ENCODE measurements at places on chromosomes 7 and 10.

- DNase-seq = no peak
Observed at GRCh38 chr7:92451645-92452044, 4.4 kb downstream of the GATAD1 start.

- DNase-seq = no peak
Observed at GRCh38 chr7:26093023-26093422, 59.0 kb upstream of the NFE2L3 start.

DNA sequence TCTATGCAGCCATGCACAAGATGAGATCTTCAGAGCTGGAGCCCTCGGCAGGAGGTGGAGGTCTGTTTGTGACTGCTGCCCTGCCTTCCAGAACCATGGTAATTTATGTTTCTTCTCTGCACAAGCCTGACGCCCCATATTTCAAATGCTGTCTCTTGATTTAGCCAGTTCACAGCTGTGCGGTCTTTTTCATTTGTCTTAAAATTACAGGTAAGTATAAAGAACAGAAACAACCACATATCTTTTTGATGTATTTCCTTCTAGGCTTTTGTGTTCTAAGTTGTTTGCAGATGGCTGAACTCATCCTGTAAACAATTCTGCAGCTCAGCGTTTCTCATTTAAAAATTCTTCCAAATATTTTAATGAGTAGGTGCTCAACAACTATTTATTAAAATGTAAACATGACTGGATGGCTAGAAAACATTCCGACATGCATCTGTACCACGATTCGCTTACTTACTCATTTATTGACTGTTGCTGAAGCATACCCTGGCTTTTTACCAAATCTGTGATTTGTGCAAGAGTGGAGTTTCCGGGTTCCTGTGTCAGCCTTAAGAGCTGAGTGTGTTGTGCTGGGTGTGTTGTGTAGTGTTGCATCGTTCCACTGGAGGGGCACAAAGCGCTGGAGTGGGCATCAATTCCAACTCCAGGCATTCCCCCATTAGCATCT, 58.9 kb downstream of the PIP4K2A start:
- peak; percentile 95 for DNase-seq

DNA sequence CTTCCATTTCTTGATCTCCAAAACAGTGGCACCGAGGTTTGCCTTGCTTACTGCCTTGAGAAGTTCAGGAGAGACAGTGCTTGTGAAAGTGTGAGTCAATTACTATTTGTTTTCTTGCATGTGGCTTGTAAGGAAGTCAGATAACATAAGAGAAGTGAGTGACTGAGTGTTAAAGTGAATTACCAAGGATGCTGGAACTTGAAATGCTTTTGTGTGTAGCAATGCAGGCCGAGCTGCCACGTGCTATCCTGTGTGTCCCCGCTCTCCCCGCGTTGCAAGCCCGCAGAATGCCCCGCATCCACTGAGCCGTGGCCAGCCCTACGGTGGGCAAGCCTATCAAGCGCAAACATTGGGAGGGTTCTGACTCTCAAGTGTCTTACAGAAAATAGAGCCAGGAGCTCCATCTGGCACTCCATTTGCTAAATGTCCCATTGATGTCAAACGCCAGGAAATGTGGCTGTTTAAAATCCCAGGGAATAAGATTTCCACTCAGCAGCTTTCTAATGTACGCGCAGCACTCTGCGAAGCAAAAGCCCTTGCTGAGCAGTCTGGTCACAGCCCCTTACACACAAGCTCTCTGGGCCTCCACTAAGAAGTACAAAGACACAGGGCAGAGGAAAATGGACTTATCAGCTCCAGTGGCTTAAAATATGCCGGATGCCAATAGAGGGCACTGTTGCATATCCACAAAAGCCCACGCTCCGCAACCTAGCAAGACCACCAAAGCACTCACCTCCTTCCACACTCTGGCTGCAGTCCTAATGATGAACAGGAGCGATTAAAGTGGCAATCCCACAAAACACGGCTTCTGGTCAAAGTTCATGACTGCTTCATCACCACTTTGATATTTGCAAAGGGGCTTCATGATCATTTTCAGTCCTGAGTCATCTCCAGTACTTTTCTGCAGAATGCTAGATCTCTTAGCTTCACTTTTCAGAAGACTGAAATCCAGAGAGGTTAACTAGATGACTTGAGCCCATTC, 158.0 kb upstream of the ITGB1 start:
- DNase-seq = peak; percentile 2

- no peak for DNase-seq
Observed at GRCh38 chr10:4595719-4596319, 230.2 kb upstream of the AKR1E2 start.

DNA sequence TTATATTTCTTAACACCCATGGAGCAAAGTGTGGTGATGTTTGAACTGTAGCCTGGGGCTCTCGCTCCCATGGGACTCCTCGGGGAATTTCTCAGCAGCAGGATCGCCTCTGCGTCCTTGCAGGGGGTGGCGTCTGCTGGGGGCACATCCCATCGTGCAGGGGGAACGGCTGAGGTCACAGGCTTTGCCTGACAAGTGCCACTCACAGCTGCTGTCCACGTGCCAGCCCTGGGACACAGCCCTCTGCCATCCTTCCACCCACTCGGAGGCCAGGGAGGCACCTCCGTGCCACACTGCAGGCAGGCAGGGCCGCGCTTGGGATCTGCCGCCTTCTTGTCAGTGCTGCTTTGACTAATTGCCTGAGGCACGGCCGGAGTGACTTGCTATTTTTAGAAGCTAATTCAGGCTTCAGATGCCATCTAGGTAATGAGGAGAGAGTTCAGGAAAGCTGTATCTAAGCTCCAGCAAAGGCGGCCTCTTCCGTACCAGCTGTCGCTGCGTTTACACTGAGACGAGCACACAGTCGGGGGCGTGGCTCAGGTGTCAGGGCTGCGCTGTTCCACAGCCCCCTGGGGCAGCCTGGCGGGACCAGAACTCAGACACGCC, 45.7 kb downstream of the PITRM1 start:
- DNase-seq = no peak

DNA sequence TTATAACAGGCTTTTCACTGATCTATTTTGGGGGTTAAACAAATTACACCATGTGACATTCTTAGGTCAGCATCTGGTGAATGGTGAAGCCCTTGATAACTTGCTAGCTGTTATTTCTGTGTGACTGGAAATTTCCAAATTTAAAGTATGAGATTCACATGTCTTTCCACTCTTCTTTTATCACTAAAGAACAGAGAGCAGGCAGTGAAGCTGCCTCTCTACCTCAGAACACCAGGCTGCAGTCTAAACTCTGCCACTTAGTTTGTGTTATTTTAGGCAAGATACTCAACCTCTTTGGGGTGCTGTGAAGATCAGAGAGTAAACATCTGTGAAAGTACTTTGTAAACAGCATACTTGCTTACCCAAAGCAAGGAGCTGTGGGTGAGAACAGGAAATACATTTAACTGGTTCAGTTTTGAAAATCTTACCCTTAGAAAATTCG, 15.5 kb upstream of the SP4 start:
- no peak for DNase-seq

GRCh38 chr7:16061011-16061410, 360.3 kb downstream of the CRPPA start:
- no peak for DNase-seq

GRCh38 chr10:28090506-28090905, 91.6 kb upstream of the ODAD2 start:
- DNase-seq = no peak

GRCh38 chr7:132817949-132818348, 241.7 kb upstream of the PLXNA4 start:
- DNase-seq = no peak

DNA sequence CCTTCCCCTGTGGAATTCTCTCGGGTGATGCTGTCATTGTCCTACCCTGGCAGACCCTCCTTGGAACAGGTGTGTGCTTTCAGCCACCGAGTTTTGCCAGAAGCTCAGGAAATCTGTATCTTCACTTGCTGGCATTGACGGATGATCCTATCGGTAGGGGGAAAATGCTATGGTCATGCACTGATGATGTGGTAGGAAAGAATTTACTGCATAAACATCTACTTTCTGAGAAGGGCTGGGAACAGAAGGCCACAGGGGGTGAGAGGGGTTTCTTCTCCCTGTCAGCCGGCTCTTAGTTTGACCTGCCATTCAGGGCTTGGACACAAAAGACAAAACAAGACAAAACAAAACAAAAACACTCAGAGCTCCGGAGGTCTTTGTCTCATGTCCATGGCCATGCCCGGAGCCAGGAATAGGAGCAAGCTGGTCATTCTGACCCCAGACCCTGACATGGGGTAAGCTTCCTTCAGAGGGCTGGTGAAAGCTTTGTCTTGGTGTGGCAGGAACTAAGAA, 43.6 kb upstream of the CARD11 start:
- no peak for DNase-seq

DNA sequence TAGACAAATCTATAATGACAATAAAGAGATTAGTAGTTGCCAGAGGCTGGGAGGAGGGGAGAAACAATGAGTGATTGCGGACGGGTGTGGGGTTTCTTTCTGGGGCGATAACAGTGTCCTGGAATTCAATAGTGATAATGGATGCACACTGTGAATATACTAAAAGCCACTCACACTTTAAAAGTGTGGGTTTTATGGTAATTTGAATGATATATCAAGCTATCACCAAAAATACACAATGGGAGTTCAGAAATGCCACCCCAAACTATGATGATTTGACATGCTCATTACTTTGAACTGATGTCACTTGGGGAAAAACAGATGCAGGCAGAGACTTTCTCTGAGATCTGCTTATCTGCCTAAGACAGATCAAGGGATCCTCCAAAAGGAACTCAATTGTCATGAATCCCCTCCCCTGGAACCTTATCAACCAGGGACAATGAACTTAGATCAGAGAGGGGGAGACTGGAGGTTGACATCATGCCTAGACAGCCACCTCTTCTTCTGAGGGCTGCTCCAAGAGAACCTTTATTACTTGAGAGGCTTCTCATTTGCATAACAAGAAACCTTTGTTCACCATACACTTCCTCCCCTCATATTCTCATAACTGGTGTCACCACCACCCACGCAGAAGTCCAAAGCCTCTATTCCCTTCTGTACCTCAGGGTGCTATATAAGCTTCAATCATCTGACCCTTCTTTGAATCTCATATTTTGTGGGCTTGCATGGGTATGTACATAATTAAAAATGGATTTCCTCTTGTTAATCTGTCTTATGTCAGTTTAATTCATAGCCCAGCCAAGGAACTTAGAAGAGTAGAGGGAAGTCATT, 14.8 kb upstream of the ZC3HAV1 start:
- no peak for DNase-seq

DNA sequence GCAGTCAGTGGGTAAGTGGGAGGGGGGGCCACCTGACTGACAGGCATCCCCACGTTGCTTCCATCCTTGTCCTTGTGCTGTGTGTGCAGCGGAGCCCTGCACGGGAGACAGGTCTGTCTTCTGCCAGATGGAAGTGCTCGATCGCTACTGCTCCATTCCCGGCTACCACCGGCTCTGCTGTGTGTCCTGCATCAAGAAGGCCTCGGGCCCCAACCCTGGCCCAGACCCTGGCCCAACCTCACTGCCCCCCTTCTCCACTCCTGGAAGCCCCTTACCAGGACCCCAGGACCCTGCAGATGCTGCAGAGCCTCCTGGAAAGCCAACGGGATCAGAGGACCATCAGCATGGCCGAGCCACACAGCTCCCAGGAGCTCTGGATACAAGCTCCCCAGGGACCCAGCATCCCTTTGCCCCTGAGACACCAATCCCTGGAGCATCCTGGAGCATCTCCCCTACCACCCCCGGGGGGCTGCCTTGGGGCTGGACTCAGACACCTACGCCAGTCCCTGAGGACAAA, 24.8 kb downstream of the TBATA start:
- no peak for DNase-seq

DNA sequence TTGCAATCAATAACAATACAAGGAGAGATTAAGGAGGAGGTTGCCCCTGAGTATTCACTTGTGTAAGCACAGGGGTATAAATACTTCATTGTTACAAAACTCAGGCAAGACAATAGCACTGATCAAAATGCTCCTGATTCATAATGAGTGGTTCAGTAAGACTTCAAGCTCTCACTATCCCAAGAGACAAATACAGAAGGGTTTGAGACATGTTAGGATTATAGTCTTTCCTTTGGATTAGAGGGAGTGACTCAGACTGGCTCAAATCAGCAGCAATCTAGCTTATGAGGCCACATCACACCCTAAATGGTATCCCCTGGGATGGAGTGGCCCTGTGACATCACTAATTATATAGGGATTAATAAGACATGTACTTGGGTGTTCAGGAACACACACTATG, 167.2 kb upstream of the HGF start:
- no peak for DNase-seq

GRCh38 chr10:76026176-76026771, 594.9 kb downstream of the LRMDA start:
- no peak for DNase-seq

DNA sequence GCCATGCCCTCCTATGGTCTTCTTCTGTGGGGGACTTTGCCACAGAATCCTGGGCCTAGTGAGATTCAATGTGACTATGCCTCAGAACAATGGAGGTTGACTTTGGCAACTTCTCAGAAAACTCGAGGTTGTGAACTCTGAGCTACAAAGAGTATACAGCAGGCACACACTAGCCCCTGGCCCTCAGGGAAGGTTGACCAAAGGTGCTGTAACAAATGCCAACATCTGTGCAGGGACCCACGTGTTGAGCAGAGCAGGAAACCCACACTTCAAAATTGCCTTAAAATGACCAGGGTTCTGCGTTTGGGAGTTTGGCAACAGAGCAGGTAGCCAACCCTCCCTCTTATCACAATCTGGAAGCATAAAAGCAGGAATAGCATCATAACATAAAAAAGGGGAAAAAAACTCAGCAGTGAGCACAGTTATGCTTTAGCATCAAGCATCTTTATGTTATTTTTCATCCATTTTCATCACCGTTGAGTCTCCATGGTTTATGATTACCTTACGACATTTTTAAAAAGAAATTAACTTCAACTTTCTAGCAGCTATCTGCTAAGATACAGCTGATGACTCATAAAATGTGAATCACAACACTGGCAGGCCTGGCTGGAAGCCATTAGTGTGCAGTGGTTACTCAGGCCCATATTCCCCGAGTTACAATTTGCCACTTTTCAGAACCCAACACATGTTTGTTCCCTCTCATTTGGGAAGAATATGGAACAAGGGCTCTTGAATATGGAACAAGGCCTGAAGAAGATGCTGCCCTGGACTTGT, 11.1 kb downstream of the PRLHR start:
- DNase-seq = no peak

GRCh38 chr7:69285854-69286253, 312.4 kb upstream of the AUTS2 start:
- no peak for DNase-seq

DNA sequence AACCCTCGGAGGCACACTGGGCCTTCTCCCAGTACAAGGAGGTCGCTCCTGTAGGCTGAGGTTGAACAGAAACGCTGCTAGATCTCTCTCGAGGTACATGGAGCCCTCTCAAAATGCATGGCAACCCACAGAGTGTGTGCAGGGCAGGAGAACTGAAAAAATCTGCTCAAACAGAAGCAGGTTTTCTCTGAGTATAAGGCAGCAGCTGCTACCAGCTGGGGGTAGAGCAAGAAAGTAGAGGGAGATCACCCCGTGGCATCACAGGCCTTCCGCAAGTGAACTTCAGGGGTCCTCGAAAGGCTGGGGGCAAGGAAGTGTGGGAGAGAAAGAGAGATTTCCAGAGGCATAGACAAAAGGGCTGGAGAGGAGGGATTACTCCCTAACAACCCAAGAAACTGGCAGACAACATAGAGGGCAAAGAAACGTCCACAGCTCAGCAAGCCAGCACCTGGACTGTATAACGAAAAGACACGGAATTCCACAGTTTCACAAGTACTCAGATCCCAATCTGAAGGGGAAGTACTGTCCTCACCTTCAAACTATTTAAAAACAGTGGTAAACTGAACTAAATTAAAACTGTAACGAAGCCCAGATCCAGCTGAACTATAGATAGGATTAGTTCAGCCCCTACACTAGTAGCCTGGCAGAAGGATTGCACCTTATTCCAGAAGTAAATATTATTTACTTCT, 299.2 kb downstream of the IPMK start:
- DNase-seq = no peak

GRCh38 chr10:74738542-74738941, 87.9 kb upstream of the KAT6B start:
- DNase-seq = no peak
